ENCODE measurements at places on chromosomes 12 and 14.

- DNase-seq = no peak
Observed at GRCh38 chr12:127888943-127889719, 377.8 kb upstream of the TMEM132C start.

- DNase-seq = no peak
Observed at GRCh38 chr12:33587784-33588712, 148.4 kb upstream of the SYT10 start.

GRCh38 chr14:54735424-54735823 is 167.2 kb downstream of the GCH1 start:
- DNase-seq = no peak

- no peak for DNase-seq
Observed at GRCh38 chr12:125001636-125002035, 8.2 kb downstream of the BRI3BP start.

- DNase-seq = no peak
Observed at GRCh38 chr14:95667249-95667693, 19.0 kb upstream of the TCL1B start.

- no peak for DNase-seq
Observed at GRCh38 chr12:92213166-92213565, 67.5 kb upstream of the BTG1 start.

- no peak for DNase-seq
Observed at GRCh38 chr12:109202770-109203169, 86.4 kb downstream of the ACACB start.

- no peak for DNase-seq
Observed at GRCh38 chr12:131833896-131834641, 5.9 kb downstream of the MMP17 start.

GRCh38 chr12:23699031-23699430 is 250.4 kb downstream of the SOX5 start:
- DNase-seq = no peak

- DNase-seq = no peak
Observed at GRCh38 chr12:114396869-114397719, 8.8 kb downstream of the TBX5 start.

GRCh38 chr12:98371419-98371818 is 144.0 kb upstream of the TMPO start:
- DNase-seq = no peak

- DNase-seq = no peak
Observed at GRCh38 chr12:121595520-121595919, 14.7 kb upstream of the KDM2B start.

DNA sequence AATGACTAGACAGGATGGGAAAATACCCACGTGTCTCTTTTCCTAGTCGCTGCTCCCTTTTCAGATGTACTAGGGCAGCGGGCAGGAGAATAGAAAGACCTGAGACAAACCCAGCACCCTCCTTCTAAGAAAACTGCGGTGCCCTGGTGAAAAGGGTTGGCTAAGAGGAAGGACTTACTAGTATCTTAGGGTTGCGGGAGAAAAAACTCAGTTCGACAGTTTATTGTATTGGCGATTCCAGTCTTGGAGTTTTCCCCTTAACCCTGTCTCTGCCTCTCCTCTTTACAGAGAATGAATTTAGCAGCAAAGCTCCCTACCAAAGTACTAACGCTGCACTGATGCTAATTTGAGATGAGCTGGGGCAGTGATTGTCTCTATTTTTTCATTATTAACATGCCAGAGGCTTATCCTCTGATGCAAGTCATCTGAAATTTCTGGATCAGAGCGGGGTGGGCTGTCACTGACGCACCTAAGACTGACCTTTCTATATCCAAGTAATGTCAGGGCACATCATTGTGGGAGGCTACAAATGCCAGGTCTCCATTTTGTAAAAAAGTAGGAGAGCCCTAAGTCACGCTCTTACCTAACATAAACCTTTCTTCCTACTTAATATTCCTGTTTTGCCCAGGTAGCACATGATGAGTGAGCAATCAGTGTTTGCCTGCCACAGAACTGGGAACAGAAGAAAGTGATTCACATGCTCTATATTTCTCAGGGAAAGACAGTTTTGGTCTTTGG is 916 bp upstream of the PAWR start:
- no peak for DNase-seq

DNA sequence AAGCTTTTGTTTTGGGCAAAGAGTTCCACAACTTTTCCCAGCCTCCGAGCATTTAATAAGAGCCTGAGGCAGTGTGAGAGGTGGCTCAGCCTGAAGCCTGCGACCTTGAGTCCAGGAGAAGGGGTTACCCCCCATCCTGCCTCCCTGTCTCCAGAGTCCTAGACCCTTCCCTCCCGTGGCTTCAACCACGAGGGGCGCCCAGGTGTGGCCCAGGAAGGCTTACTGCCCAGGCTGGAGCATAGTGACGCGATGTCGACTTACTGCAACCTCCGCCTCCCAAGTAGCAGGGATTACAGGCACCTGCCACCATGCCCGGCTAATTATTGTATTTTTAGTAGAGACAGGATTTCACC is 641 bp downstream of the LRRC43 start:
- DNase-seq = no peak

- DNase-seq = no peak
Observed at GRCh38 chr12:113867258-113867657, 98.9 kb downstream of the RBM19 start.
